Nephron progenitor cell (in vitro differentiated cells): ENCODE measurements at places on chromosomes 7 and 10.
A peak's percentile ranks its signal among the peaks of the same experiment; 100 is the strongest.

DNA sequence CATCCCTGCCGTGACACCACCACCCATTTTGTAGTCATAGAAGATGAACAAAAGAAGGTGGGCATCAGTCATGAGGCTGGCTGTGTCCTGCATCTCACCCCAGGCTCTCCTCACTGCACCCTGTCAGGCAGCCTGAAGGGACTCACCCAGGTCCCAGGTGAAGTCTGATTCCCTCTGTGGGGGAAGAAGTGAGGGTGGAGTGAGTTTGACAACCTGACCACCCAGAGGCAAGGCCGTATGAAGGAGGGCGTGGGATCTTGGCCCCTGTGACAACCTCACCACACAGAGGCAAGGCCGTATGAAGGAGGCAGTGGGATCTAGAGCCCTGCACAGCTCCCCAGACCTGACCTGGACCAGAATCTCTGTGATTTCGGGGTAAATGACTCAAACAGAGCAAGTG, 152.5 kb downstream of the DIP2C start:
- DNase-seq, result no peak

DNA sequence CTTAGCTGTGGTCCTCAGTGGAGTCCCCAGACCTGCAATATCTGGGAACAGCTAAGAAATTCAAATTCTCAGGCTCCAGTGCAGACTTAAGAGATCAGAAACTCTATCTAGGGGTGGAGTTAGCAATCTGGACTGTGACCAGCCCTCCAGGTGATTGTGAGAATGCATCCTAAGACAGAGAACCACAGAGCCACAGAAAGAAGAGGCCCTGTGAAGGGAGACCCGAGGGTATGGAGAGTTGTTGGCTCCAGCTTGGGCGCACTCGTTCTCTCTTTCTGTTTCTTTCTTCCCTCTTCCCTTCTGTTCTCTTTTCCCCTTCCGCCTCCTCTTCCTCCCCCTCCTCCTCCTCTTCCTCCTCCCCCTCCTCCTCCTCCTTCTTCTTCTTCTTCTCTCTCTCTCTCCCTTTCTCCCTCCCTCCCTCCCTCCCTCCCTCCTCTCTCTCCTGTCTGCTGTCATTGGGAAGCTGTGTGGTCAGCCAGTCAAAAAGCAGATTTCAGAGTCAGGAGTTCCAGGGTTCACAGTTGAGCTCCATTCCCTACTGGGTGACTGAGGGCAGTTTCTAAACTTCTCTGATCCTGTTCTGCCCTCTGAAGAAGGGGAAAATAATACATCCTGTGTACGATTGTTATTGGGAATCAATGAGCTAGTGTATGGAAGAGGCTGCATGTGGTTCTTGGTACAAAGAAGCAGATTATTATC, 62.1 kb upstream of the STEAP1B start:
- no peak for DNase-seq

GRCh38 chr7:123823898-123824753, 20.8 kb upstream of the HYAL4 start:
- no peak for DNase-seq

DNA sequence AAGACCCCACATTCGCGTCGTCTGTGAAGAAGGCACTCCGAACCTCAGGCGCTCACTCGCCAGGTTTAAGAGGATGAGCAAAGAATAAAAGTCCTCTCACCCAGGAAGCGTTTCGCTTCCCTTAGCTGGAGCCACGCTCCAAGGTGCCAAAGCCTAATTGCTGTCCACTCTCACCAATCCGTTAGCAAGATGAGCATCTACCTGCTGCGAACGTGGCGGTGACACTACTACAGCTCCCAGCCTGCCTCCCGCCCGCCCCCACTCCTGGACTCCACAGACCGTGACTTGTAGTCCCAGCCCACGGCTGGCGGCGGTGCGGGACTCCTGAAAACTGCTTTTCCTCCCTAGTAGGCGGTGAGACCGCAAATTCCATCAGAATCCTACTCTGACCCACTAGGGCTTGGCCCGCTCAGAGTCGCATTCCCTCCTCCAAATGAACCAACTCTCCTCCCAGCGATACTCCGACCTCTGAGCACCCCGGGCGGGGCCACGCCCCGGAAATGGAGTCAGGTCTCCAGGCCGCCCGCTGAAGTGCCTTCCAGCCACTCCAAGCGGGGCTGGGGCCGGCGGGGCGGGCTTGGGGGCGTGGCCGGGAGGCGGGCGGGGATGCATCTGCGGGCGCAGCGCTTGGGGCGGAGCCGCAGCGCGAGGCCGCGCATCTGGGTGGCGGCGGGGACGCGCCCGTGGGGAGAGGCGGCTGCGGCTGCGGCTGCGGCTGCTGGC, 521 bp upstream of the PTPN12 start:
- DNase-seq, result peak; percentile 99

- DNase-seq, result no peak
Measured at GRCh38 chr7:40763319-40764287, 628.8 kb downstream of the SUGCT start.

DNA sequence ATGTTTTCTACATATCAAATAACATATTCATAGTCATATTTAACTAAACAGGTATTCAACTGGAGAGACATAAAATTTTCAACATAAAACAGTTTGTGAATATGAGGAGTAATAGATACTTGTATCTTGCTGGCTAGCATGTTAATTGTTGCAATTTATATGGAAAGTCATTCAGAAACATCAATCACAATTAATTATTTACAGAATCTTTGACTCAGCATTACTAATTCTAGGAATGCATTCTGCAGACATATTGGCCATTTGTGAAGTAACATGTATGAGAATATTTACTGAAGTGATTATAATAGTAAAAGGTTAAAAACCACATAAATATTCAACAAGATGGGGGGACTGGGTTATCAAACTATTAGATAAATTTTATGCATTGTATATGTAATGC, 203.7 kb downstream of the TSPAN12 start:
- DNase-seq, result no peak

DNA sequence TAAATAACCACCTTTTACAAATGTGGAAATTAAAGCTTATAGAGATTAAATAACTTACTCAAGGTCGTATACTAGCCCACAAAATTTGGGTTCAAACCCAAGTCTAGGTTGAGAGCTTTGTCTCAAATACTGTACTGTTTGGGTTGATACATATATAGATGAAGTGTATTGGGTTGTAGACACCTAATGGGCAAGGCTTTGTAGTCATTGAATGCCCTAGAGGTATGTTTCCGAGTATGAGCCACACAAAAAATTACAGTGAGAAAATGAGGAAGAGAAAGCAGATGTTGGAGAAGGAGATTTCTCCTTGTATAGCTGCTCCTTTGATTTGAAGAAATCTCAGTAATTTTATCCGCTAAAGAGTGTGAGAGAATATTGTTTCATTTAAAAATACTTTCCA, 60.6 kb downstream of the C1GALT1 start:
- no peak for DNase-seq

DNA sequence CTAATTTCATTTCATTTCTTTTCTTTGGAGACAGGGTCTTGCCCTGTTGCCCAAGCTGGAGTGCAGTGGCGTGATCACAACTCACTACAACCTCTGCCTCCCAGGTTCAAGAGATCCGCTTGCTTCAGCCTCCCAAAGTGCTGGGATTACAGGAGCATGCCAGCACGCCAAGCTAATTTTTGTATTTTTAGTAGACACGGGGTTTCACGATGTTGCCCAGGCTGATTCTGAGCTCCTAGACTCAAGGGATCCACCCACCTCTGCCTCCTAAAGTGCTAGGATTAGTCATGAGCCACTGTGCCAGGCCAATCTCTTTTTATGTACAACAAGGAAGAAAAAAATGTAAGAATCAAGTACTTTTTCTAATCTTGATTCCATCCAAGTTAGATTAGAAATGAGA, 10.7 kb upstream of the KMT2E start:
- no peak for DNase-seq

DNA sequence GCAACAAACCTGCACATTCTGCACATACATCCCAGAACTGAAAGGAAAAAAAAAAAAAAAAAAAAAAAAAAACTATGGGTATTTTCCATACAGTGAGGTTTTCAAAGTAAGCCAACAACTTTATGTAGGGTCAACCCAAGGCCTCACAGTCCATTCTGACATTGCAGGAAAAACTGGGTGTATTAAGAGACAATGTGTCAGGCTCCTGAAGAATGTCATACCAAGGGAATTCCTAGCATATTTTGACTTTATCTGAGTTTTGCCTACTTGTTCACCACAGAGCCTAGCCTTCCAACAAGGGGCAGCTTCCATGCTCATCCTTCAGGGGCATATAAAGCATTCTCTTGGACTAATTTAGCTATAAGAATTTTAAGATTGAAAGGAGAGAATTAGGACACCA, 368.9 kb downstream of the PLXDC2 start:
- DNase-seq, result no peak
